ENCODE measurements at places on chromosomes 5 and 9.

GRCh38 chr5:107557051-107557658, 113.6 kb downstream of the EFNA5 start:
- DNase-seq = no peak

DNA sequence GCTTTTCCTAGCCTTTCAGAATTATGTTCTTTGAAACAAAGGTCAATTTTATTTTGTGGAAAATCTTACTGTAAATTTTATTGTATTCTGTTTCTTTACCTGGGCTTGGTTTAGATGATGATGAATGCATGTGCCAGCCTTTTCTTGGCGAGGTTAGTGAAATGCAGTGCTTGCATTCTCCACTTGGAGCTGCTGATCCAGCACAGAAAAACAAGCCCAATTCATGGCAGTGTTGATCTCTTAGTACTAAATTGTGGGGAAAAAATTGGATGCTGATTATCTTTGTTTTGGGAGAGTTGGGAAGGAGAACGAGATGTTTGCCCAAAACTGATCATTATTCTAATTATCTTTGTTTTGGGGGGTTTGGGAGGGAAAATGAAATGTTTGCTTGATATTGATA, 3.7 kb downstream of the HABP4 start:
- peak; percentile 31 for DNase-seq

DNA sequence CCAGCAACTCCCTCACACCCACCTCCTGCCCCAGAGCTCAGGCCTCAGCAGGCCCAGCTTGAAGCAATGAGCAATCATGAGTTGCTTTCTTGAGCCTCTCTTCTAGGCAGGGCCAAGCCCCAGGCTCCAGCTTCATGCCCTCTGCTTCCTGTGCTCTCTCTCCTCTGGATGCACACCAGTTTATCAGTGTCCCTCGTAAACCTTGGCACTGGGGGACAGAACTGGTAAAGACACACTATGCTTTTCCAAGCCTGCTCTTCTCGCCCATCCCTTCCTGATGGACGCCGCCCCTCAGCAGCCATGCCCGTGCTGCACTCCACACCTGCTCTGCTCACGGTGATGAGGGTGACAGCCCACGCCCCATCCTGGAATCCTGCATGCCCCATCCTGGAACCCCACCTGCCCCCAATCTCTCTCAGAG, 49.4 kb upstream of the ORM1 start:
- no peak for DNase-seq

DNA sequence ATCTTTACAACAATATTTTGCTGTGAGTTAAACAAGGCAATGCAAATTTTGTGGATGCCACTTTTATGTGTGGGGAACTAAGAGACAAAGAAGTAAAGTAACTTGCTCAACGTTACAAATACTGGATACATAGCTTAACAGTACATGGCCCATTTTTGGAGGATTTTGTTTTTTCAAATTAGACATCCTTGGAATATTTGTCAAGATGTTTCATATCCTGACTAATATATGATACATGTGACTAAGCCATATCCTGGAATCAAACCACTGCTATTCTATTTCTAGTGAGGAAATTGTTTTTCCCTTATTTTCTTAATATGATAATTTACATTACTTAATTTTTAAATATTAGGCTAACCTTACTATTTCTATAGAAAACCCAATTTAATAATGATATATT, 529.8 kb downstream of the DMRTA1 start:
- DNase-seq = peak; percentile 37

- DNase-seq = peak; percentile 7
These were observed 40.2 kb upstream of the RAB3C start for GRCh38 chr5:58542709-58543108.

DNA sequence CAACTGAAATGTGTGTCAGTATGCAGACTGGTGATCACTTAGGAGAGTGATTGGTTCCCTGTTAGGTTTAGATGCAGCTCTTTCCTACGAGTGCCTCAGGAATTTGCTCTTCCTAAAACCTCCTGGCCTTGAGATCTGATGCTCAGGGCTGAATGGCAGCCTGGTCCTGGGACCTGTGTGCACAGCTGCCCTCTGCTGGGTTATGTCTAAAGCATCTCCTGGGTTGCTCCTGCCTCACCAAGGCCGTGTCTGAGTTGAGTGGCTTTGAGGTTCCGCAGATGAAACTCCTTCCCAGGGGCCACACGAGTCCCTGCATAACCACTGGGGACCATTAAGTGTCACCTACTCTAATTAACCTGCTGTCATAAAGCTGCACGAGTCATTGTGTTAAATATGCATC, 59.5 kb downstream of the MVB12B start:
- DNase-seq = peak; percentile 49

DNA sequence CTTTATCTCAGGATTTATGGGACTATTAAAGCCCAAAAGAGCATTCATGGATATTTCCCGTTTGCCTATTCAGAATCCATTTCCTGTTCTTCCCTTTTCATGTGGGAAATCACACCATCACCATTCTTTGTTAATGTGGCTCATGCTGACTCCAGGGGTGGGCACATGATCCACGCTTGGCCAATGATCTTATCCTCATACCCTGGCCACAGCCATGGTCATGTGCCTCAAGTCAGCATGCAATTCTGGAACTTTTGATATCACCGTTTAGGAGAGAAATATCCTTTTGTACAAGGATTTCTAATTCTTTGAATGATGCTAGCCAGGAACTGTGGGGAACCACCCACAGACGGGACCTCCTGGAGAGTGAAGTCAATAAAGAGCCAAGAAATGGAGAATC, 272.2 kb downstream of the PRELID2 start:
- DNase-seq = no peak

DNA sequence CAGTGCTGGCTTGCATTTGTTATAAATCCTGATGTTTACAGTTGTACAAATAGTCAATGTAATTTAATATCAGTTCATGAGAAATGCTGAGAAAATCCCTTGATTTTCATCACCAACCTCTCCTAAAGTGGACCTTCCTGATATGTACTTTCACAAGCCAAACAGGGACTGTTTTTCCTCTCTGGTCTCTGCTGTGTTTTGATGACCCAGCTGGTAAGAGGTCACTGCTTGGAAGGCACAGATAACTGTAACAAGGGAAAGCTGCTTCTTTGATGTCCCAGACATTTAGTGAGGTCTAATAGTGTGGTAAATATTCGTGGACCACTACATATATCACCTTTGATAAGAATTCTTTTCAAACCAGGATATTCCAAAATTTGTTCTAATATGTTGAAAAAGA, 68.7 kb upstream of the HAPLN1 start:
- DNase-seq = peak; percentile 53

DNA sequence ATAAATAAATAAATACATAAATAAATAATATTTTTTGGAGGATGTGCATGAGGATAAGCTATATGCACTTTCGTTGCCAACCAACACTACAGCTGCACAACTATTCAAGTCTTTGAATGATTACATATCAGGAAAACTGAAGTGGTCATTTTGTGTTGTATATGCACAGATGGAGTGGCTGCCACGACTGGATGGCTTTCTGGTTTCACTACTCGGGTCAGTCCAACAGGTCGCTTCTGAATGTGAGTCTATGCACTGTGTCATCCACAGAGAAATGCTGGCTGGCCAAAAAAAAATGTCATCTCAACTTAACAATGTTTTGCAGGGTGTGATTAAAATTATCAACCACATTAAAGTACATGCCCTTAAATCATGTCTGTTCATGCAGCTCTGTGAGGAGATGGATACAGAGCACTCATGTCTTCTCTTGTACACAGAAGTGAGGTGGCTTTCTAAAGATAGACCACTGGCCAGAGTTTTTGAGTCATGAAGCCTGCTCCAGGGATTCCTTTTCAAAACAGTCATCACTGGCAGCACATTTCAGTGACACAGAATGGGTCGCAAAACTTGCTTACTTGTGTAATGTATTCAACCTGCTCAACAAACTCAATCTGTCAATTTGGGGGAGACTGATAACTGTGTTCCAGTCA, 589.8 kb upstream of the CYLC2 start:
- no peak for DNase-seq

GRCh38 chr5:169027501-169028061, 273.4 kb downstream of the SLIT3 start:
- peak; percentile 18 for DNase-seq

DNA sequence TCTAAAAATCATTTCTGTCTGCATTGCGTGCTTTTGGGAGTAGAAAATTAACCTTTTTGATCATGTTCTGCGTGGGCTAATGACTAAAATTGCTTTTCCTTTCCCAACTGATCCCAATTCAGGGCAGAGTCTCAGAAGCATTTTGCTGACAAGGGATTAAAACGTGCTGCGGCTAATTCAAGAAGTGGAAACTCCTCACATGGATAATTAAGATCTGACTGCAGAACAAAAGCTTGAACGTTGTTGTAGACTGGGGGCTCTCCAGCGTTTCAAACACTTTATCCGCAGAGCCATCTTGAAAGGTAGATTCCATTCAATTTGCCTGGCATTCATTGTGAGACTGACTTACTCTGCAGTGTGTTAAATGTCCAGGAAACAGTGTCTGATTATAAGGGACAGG, 485.3 kb upstream of the DMAC1 start:
- no peak for DNase-seq

- DNase-seq = no peak
These were observed 625.5 kb downstream of the CCDC171 start for GRCh38 chr9:16178294-16178693.

DNA sequence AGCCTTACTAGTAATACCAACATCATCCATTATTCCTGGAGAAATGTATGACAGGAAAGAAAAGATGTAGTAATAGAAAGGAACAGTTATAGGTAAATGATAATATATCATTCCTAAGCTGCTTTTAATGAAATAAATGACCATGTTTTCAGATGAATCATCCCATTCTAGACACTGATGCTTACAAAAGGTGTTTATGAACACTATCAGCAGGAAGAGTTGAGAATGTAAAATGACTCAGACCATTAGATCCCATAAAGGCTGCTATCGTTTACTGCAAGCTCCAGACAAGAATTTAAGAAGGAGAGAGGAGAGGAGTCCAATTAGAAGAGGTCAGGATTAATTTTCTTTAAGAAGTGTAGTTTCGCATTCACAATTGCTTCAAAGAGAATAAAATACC, 1033.5 kb downstream of the EFNA5 start:
- DNase-seq = peak; percentile 15

GRCh38 chr9:116008278-116008677, 145.3 kb upstream of the PAPPA start:
- no peak for DNase-seq

DNA sequence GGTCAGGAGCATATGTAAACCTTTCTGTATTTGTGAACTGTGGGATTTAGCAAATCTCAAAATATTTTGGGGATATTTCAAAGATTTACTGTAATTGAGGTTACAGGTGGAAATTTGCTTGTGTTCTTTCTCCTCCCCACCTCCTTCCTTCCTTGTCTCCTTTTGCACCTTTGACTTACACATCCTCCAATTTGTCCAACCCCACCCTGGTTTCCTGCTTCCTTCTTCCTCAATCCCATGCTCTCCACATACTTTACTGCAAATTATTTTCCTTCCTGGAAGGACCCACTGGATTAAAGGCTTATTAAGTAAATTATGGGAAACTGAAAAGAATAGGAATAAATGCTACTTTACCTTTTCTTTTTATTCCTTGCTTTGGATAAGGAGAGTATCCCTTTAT, 74.5 kb upstream of the LRRC70 start:
- no peak for DNase-seq

GRCh38 chr5:32589416-32589815, 4.1 kb downstream of the SUB1 start:
- no peak for DNase-seq

- no peak for DNase-seq
These were observed 165.1 kb downstream of the ASTN2 start for GRCh38 chr9:117249799-117250198.

GRCh38 chr5:416636-416960, 26.4 kb upstream of the EXOC3 start:
- no peak for DNase-seq

DNA sequence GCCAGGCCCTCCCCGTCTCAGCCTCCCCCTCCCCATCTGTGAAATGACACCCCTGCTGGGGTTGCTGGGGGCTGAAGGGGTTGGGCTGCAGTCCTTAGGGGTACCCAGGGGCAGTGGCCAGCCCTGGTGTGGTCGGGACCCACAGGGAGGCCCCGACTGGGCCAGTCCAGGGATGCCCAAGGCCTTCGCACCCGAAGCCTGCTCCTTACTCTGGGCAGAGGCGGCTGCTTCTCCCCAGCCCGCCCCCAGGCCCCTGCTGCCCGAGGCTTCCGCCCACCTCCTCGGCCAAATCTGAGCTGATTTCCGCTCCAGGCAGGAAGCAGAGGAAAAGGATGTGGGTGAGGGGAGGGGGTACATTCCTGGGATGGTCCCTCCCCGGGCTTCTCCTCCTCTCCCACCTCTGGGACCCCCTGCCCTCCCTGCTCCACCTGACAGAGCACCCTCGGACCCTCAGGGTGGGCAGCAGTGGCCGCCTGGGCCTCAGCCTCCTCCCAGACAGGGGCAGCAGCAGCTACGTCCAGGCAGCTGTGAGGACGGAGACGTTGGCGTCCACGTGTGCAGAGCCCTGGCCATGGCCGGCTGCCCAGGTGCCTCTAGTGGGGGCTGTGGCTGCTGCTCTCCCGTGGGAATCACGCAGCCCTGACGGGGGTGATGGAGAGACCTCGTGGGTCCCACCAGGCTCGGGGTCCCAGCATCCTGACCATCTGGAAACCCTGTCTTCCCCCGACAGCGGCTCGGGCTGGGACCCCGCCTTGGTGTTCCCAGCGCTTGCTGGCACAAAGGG, 4.2 kb upstream of the NRARP start:
- peak; percentile 69 for DNase-seq

DNA sequence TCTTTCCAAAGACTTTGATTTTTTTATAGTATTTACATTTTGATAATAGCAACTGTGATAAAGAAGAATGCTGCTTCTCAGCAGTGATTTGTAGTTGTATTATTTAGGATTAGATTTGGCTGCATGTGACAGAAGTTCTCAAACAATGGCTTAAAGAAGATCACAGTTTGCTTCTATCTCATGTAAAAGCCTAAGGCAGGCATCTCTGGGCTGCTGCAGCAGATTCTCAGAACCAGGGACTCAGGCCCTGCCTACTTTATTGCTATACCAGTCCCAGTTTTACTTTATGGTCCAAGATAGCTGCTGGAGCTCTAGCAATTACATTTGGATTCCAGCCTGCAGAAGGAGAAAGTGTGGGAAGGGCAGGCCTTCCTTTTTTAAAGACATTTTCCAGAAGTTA, 8.8 kb upstream of the SNX2 start:
- no peak for DNase-seq

DNA sequence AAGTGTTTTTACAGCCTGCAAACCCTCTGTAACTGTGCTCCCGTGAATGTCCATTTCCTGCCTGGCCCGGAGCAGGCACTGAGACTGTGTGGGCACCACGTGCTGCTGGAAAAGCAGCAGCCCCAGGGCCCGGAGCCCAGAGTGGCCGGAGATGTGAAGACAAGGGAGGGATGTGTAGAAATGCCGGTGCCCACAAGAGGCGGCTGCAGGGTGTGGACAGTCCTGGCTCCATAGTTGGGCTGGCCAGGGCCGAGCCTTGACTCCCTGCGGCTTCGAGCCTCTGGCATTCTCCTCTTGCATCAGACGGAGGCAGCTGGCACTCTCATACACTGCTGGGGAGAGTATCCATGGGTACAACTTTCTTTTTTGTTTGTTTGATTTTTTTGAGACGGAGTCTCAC, 13.2 kb upstream of the GFPT2 start:
- peak; percentile 7 for DNase-seq

- no peak for DNase-seq
These were observed 8.3 kb downstream of the LPCAT1 start for GRCh38 chr5:1515311-1515920.

GRCh38 chr9:114264806-114265550, 57.9 kb upstream of the ORM1 start:
- DNase-seq = no peak

Data from endothelial cell of umbilical vein (primary cell).